ENCODE measurements at places on chromosomes 7 and 10. TPM values are rescaled to one million over a fixed set of nuclear protein-coding genes. Genes with fewer than 3 reads are reported as not detected.

Gene CDH23
- total RNA-seq, result under 0.01 TPM

Gene EEF1AKMT2
- 16.0 TPM for total RNA-seq

- no peak for DNase-seq
These were observed 143.8 kb downstream of the GRK5 start for GRCh38 chr10:119351189-119351588.

GRCh38 chr10:16742165-16742960 lies 74.9 kb downstream of the RSU1 start:
- no peak for DNase-seq

GRCh38 chr7:149731207-149731955 lies 42.0 kb downstream of the ZNF467 start:
- DNase-seq, result no peak

DNA sequence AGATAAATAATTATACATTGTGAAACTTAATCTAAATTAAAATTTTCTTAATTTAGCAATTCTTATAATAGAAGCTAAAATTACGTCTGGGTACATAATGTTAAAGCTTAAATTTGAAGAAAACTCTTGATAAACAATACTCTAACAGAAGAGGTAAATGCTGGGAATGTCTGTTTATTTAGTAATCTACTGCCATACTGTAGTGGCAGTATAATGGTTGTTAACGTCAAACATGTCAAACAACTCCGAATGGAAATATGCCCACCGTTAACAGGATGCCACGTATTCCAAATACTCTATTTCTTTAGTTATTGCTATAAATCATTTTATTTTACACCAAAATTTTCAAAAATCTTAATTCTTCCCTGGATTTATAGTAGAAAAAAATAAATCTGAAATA lies 40.0 kb upstream of the PTPN12 start:
- DNase-seq, result no peak

DNA sequence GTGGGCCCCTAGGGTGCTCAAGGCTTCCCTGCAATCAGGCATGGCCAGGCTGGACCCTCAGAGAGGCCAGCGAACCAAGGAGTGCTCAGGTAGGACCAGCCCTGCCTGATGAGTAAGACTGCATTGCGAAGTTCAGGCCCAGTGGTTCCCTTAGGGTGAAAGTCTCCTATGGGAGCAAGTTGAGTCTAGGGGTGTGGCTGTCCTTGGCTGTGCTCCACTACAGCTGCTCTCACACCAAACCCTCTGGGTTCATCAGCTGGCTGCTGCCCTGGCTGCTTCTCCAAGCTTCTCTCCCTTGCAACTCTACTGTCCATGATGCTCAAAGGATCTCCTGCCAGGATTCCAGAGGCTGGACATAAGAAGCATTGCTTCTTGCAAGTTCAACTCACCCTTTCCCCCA lies 18.7 kb downstream of the FAM25A start:
- DNase-seq, result no peak

All from epithelial cell of proximal tubule (primary cell).